ENCODE measurements at places on chromosomes 5 and 9.

DNA sequence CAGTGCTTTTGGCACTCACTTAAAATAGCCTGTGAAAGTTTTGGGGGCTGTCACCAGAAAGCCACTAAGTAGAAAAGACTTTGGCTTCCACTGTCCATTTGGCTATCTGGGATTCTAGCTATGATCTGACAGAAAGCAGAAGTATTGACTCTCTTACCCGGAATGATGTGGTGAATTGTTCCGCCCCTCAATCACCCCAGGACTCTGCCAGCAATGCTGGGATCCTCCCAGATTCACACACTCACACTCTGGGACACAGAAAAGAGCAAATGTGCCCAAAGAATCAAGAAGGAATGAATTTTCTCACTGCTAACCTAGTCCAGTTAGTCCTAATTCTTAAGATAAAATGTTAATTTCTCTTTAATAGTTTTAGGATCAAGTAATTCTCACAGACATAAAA, 576.9 kb downstream of the BNC2 start:
- no peaks in the 10 kb centered on the region for H3K27me3 ChIP-seq
- H3K4me3 ChIP-seq, result no peak overlapping the region
- H3K4me1 ChIP-seq, result no peaks in the 10 kb centered on the region
- H3K36me3 ChIP-seq, result peaks cover 2% of the 10 kb centered on the region

DNA sequence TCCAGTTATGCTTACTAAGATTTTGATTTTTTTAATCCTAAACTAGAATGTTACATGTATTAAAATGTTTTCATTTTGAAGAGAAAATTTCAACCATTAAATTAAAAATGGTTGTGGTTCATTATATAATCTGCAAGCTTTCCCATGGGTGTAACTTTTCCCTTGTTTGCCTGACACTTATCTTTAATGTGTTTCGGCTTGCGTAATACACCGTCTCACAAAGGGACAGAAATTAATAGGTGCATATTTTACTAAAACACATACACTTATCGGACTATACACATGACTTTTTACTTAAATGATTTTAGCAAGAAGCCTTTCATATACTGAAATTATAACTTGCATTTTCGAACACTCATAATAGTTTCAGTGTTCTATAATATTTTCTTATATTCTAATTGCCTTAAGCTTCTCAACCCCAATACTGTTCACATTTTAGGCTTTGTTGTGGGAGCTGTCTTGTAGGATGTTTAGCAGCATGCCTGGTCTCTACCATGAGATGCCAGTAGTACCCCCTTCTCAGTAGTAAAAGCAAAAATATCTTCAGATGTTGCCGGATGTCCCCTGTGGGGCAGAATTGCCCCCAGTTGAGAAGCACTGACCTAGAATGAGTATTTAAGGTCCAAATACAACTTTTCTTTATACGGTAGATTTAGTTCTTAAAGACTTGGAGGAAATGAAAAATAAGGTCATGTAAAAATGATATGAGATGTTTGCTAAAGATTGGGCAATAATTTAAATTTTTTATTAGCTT, 28.6 kb downstream of the UGCG start:
- H3K27me3 ChIP-seq, result no peaks in the 10 kb centered on the region
- peaks cover 15% of the 10 kb centered on the region for H3K36me3 ChIP-seq
- peaks cover 10% of the 10 kb centered on the region for H3K4me1 ChIP-seq
- no peak overlapping the region for H3K27ac ChIP-seq
- no peak overlapping the region for H3K4me3 ChIP-seq

DNA sequence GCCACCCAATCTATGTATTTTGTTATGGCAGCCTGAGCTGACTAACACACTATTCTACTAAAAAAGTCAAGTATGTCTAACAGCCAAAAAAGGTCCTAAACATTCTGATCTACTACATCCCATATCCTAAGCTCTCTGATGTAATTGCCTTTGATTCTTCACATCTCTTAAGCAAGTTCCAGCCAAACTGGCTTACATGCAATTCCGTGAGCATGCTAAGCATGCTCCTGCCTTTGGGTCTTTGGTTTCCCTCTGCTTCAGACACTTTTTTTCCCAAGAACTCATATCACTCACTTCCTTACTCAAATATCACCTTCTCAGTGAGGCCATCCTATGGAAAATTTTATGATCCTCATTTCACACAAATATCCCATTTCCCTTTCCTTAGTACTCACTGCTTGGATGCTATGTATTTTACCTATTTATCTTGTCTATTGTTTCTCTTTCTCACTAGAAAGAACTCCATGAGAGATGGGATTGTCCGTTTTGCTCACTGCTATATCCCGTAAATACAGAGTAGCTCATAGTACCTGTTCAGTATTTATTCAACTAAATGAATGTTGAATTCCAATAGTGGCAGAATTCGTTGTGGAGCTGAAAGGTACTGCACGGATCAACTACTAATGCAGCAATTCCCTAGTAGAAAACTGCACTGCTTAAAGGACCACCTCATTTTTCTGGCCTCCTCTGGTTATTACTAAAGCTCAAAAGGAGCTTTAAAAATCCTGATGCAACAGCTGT, 2.3 kb upstream of the SLC12A2 start:
- peak overlapping the region; percentile 90 for H3K27ac ChIP-seq
- no peak for DNase-seq
- peak overlapping the region; percentile 84 for H3K4me3 ChIP-seq
- no peaks in the 10 kb centered on the region for H3K27me3 ChIP-seq

GRCh38 chr9:120378680-120379079, 201.3 kb downstream of the CDK5RAP2 start:
- H3K27me3 ChIP-seq, result no peaks in the 10 kb centered on the region
- H3K36me3 ChIP-seq, result no peaks in the 10 kb centered on the region
- no peak overlapping the region for H3K27ac ChIP-seq
- no peaks in the 10 kb centered on the region for H3K4me1 ChIP-seq
- no peak for DNase-seq

DNA sequence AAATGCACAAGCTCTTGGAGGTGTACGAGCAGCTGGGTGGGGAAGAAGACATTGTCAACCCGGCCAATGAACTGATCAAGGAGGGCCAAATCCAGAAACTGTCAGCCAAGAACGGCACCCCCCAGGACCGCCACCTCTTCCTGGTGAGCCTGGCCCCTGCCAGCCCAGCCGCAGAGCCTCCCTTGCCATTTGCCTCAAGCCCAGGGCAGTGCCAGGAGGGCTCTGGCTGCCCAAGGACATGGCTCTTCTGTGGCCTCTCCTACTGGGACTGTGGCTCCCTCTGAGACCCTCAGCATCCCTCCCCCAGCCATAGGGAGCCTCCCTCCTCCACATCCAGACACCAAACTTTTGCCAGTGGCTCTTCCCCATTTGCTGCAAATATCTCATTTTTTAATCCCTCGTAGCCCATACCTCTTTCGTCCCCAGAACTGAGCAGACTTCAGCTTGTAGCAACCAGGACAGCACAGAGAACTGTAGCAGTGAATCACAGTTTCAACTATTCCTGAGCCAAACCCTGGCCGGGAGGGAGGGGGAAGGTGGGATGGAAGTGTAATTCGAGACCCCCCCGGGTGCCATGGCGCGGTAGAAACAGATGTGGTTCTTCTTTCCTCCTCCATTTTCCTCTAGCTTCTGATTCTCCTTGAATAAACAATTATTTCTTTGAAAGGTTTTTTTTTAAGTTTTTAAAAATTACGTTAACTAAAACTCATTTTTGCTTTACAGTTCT, 44.5 kb upstream of the SUSD3 start:
- H3K4me1 ChIP-seq, result peaks cover 19% of the 10 kb centered on the region
- peak overlapping the region; percentile 55 for H3K27ac ChIP-seq
- H3K27me3 ChIP-seq, result no peaks in the 10 kb centered on the region
- peaks cover 76% of the 10 kb centered on the region for H3K36me3 ChIP-seq

GRCh38 chr5:72163349-72163983, 56.2 kb downstream of the MAP1B start:
- peaks cover 66% of the 10 kb centered on the region for H3K27me3 ChIP-seq
- no peak overlapping the region for H3K4me3 ChIP-seq
- no peak for DNase-seq

DNA sequence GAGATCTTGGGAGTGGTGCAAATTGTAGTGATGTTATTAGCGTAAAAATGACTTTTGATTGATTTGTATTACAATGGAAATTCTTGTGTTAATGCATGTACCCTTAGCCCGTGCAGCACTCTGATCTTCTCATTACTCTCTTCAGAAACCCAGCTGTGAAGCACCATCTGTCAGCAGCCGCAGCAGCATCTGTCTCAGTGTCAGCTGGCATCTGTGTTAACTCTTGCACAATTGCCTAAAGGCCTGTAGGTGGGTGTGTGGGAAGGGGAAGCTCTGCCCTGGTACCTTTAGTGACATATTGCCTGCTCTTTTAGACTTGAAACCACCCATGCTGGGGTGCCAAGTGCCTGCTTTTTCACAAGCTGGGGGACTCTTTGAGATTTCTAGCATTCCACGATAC, 101.3 kb downstream of the FBXL7 start:
- H3K36me3 ChIP-seq, result no peaks in the 10 kb centered on the region
- H3K27me3 ChIP-seq, result no peaks in the 10 kb centered on the region
- H3K4me3 ChIP-seq, result no peak overlapping the region
- no peak overlapping the region for H3K27ac ChIP-seq

- DNase-seq, result no peak
- H3K4me3 ChIP-seq, result no peak overlapping the region
- H3K36me3 ChIP-seq, result no peaks in the 10 kb centered on the region
- H3K4me1 ChIP-seq, result peaks cover 8% of the 10 kb centered on the region
Observed at GRCh38 chr5:144142139-144142823, 28.2 kb downstream of the YIPF5 start.

GRCh38 chr5:158433634-158434033, 574.7 kb upstream of the CLINT1 start:
- no peak overlapping the region for H3K4me3 ChIP-seq
- peaks cover 20% of the 10 kb centered on the region for H3K4me1 ChIP-seq
- H3K27ac ChIP-seq, result no peak overlapping the region
- no peaks in the 10 kb centered on the region for H3K27me3 ChIP-seq
- peaks cover 2% of the 10 kb centered on the region for H3K36me3 ChIP-seq
- DNase-seq, result no peak

DNA sequence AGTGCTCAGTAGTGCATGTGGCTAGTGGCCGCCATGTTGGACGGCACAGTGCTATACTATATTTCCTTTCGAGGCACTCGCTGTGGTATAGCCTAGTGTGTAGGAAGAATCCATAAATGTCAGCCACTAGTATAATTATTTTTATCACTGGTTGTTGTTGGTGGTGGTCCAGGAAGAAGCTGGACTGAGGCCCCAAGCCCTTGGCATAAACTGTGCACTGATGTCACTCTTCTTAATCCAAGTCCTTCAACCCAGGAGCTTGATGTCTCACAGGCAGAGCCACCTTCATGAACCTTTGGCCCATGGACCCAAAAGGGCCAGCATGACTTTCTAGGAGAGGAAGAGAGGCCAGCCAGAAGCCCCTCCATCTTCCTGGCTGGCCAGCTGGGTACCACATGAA, 32.5 kb upstream of the SYNPO start:
- no peak overlapping the region for H3K27ac ChIP-seq
- H3K4me3 ChIP-seq, result no peak overlapping the region
- H3K4me1 ChIP-seq, result no peaks in the 10 kb centered on the region
- H3K27me3 ChIP-seq, result peaks cover 10% of the 10 kb centered on the region
- no peaks in the 10 kb centered on the region for H3K36me3 ChIP-seq

All from central memory CD8-positive, alpha-beta T cell (primary cell).